ENCODE measurements at places on chromosomes 2 and 18.

- DNase-seq: no peak
Measured at GRCh38 chr2:228786901-228787300, 484.2 kb downstream of the PID1 start.

DNA sequence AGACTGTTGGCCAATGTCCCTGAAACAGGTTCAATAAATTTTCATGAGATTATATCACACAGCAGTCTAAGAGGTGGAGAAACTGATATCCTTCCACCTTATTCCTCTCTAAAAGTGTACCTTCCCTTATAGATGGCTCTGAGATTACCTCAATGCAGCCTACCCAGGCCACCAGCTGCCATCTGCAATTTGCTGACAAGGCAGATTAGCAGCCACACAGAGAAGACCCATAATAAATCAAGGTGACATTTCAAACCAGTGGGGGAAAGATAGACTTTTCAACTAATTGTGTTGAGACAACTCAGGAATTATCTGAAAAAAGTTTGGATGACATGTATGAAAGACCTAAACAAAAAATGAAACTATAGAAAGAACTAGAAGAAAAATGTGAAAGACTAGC, 43.2 kb downstream of the ZBTB7C start:
- no peak for DNase-seq

DNA sequence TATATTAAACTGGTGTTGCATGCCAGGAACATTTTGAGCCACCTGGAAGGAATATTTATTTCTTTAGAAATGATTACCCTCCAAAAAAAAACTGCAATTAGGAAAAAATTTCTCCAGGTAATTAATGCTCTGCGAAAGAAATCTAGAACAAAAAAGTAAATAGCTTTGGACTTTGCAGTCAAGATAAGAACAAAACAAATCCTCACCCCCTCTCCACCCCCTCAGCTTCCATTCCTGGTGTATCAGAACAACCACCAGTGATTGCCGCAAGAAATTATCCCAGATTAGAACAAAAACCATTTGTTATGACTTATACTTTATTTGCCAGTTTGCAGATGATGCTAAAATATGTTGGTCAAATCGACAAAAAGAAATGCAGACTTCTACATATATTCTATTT, 17.0 kb upstream of the TCF7L1 start:
- DNase-seq: no peak

DNA sequence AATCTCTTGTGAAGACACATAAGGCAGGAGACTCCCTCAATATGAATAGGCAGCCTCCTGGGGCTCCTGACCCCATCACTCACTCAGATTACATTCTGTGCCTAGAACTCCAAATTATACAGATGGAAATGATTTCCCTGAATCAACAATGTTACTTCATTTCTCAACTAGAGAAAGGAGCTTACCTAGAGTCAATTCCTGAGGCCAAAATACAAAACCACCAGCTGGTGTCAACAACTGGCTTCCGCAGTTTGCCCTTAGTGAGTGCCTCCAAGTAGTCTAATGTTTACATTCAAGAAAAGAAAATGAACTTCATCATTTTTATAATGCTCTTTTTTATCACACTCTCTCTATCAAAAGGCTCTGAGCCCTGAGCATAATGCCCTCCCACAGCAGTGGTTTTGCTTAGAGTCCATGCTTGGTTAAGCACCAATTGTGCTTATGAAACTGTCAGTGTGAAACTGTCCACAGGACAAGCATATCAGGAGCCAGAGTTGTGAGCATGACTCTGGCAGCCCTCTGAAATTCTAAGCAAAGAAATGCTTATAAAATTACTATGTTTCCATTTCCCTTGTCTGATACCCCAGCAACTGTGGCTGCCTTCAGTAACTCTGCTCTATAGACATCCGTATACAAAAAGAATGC, 305.7 kb upstream of the PKDCC start:
- DNase-seq: no peak

DNA sequence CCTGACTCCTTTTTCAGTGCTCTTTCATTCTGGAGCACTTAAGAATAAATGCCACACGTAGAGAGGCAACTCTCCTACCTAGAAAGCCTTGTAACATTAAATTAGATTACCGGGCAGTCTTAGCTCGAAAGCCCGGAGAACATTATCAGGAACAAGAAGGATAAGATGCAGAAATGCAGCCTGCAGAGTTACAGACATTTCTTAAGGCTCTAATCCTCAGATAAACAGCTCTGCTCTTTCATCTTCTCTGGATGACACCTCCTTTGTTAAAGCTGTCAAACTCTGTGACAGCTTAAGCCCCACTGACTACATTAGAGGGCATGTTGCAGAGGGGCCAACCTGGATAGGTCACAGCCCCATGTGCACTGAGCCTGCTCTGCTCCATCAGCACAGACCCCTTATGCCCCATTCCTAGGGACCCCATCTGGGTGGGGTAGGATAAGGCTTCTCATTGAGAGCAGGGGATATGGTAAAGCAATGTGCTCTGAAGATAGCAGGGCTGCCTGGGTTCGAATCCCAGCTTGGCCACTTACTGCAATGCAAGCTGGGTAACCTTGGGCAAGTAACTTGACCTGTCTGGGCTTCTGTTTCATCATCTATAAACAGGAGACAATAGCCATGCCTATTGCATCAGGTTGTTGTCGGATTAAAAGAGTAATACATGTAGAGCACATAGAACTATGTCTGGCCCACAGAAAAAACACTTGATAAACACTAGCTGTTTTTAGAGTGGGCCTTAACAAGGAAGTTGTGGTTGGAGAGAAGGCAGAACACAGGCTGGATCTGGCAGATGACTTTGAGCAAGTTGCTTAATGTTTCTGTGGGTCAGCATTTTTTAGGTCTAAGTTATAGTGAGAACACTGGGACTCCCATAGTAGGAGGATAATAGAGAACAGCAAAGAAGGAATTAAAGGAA, 111.4 kb downstream of the THNSL2 start:
- DNase-seq: no peak

DNA sequence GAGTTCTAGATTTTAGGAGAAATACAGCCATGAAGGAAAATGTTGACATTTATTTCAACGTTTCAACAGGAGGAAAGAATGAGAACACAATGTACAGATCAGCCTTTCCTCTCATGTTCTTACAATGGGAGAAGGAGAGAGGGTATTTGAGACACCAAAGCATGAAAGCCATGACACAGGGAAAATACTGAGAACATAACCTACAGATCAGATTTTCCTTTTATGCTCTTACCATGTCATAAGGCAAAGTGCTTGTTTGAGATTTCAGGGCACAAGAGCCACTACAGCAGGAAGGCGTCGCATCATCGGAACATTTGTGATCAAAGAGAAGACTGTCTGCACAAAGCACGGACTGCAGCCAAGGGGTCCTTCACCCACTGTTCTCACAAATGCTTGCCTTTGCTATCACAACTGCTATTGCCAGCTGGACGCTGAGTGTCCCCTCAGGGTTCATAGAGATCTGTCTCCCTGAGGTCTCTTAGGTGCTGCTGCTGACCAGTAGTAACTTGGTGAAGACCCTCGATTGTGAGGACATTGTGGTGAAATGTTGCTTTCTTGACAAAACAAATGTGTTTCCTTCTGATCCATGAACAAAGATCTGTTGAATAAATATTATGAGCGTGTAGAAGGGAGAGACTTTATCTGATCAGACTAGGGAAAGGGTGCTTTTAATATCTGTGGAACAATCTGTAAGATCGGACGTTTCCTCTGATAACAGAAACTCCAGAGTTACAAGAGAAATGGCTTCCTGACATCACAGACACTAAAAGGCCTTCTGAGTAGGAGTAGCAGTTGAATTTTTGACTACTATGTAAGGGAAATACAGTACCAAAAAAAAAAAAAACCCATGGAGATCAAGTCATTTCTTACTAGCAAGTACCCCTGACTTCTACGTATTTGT, 6.4 kb upstream of the IL1RL1 start:
- no peak for DNase-seq

DNA sequence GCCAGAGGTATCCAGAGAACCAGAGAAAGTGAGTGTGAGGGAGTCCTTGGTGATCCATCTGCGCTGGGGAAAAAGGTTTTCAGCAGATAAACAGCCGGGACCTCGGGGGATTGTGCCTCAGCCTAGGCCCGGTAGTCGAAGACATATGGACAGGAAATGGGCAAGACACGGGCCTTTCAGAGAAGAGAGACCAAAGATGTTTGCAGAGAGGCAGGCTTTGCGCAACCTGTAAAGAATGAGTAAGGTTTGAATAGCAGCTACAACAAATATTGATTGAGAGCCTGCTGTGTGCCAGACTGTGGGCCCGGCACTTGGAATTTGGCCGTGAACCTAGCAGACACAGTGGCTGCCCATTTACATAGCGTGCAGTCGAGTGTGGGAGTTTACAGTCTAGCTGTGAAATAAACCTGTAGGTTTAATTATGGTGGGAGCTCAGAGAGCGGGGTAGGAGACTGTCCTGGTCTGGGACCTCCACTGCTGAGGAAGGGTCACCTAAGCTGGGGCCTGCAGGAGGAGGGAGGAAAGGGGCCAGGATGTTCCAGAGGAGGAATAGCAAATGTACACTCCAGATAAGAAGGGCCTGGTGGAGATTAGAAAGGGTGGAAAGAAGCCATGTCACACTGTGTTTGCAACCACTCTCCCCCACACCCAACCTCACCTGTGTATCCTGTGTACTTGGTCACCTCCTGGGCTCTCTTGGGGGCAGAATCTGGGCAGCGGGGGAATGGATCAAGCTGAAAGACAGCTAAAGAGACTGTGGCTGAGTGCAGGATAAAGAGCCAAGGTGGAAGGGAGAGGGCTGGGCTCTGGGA, 3.0 kb downstream of the SH2D6 start:
- DNase-seq: no peak

DNA sequence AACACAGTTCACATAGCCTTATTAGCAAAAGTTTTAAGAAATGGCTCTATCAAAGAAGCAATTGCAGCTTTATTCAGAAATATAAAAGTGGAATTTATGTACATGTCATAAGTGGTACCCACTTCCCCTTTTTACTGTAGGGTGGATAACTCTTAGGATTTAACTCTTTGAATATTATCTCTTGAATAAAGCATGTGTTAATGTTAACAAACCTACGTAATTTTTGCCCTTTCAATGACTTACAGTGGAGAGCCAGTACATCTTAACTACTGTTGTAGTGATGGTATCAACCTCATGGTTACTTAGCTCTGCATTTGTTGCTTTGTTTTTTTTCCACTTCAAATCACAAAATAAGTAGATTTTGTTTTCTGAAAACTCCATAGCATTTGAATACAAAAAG, 8.8 kb downstream of the NABP1 start:
- DNase-seq: no peak

DNA sequence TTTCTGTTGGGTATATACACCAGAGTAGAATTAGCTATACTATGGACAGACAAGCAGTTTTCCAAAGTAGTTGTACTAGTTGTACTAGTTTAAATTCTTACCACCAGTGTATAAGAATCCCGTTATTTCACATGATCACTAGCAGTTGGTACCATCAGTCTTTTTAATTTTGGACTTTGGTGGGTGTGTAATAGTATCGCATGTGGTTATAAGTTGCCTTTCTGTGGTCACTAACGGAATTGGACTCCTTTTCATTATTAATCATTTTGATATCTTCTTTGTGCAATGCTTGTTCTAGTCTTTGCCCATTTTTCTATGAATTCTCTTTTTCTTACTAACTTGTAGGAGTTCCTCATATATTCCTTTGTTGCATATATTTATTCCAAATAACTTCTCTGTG, 89.8 kb downstream of the ASXL2 start:
- DNase-seq: no peak
